Activated T-helper 17 cell treated with anti-CD3 and anti-CD28 coated beads, Interleukin-2, amount 50 U/mL, for 72 hours (primary cell): ENCODE measurements at places on chromosomes 5 and 9. TPM values are rescaled to one million over a fixed set of nuclear protein-coding genes. Genes with fewer than 3 reads are reported as not detected.

DNA sequence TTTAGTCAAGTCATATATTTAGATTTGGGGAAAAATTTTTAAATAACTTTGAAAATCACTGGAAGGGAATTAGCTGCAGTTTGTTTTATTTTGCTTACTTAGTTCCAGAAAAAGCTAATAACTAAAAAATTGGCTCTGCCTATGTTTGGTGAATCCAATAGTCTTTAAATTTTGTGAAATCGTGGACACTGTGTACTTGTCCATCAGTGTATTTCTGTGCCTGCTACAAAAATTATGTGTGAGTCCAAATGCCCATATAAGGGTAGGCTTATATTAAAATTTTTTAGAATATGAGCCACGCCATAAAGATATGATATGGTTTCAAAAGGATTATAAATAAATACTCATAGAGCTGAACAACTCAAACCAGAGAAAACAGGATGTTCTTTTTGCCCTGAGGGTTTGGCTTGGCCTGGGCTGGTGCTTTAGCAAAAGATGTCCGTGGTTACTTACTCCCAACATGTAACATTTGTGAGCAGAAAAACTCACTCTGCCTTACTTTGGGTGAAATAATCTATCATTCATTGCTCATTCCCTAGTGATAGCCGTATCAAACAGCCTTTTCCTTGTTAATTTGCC is 133.2 kb upstream of the PRLR start:
- peaks cover 12% of the 10 kb centered on the region for H3K27me3 ChIP-seq
- no peak overlapping the region for H3K4me3 ChIP-seq
- ATAC-seq: no peak

- H3K27me3 ChIP-seq: peaks cover 15% of the 10 kb centered on the region
- no peak overlapping the region for H3K4me3 ChIP-seq
- H3K36me3 ChIP-seq: no peaks in the 10 kb centered on the region
- no peaks in the 10 kb centered on the region for H3K4me1 ChIP-seq
- no peak overlapping the region for H3K27ac ChIP-seq
These were observed 197.0 kb downstream of the SYK start for GRCh38 chr9:90998573-90998972.

GRCh38 chr9:1490341-1491232 is 440.4 kb downstream of the DMRT2 start:
- H3K4me1 ChIP-seq: no peaks in the 10 kb centered on the region
- H3K36me3 ChIP-seq: no peaks in the 10 kb centered on the region
- no peak overlapping the region for H3K4me3 ChIP-seq
- no peaks in the 10 kb centered on the region for H3K27me3 ChIP-seq

DNA sequence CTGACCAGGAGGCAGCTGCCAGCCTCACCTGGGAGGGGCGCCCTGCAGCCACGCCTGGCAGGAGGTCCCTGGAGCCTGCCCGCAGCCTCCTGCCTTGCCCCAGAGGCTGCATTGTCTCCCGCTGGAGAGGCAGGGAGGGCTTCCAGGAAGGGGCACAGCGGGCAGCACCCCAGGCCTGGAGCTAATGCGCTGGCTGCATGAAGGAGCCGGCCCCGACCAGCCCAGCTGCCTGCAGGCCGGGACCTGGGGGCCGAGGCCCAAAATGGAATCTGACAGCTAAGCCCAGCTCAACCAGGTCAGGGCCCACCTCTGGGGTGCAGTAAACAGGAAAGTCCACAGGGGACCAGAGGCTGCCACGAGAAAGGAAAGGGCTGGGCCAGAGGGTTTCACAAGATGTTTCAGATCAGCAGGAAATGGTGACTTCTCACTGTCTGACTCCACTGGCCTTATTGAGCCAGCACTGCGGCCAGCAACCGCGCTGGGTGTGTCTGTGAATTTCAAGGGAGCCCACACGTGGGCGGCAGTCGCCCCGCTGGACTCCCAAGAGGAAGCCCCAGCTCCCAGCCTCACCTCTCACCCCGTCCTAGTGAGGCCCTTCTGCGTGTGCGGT is 18.6 kb upstream of the NOTCH1 start:
- H3K36me3 ChIP-seq: no peaks in the 10 kb centered on the region
- no peak overlapping the region for H3K27ac ChIP-seq
- H3K4me3 ChIP-seq: no peak overlapping the region
- H3K4me1 ChIP-seq: peaks cover 3% of the 10 kb centered on the region

DNA sequence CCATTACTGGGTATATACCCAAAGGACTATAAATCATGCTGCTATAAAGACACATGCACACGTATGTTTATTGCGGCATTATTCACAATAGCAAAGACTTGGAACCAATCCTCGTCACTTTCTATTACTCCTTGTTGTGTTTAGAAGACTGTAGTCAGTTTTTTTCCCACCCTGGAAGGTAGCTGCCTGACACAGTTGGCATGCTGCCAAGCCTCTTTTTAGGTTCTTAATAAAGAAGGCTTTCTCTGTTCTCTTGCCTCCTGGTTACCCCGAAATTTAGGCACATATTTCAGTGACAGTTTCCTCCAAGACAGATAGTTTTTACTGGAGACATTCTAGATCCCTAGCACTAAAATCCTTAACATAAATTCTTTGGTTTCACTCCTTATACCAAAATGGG is 205.4 kb upstream of the PCSK5 start:
- H3K4me1 ChIP-seq: no peaks in the 10 kb centered on the region
- H3K27ac ChIP-seq: no peak overlapping the region
- no peak for ATAC-seq
- H3K27me3 ChIP-seq: peaks cover 3% of the 10 kb centered on the region

GRCh38 chr5:44245935-44246334 is 143.3 kb downstream of the FGF10 start:
- H3K4me3 ChIP-seq: no peak overlapping the region
- H3K4me1 ChIP-seq: no peaks in the 10 kb centered on the region
- H3K27ac ChIP-seq: no peak overlapping the region
- no peaks in the 10 kb centered on the region for H3K27me3 ChIP-seq

- no peaks in the 10 kb centered on the region for H3K36me3 ChIP-seq
- no peak overlapping the region for H3K4me3 ChIP-seq
- ATAC-seq: no peak
- no peaks in the 10 kb centered on the region for H3K4me1 ChIP-seq
These were observed 145.3 kb upstream of the ADCY2 start for GRCh38 chr5:7250611-7251010.

GRCh38 chr9:89609426-89610006 is 4.7 kb downstream of the GADD45G start:
- H3K27me3 ChIP-seq: no peaks in the 10 kb centered on the region
- H3K36me3 ChIP-seq: peaks cover 26% of the 10 kb centered on the region
- no peak overlapping the region for H3K4me3 ChIP-seq
- no peak overlapping the region for H3K27ac ChIP-seq

- H3K4me3 ChIP-seq: no peak overlapping the region
- no peak overlapping the region for H3K27ac ChIP-seq
- no peaks in the 10 kb centered on the region for H3K27me3 ChIP-seq
These were observed 1176.9 kb upstream of the C9orf72 start for GRCh38 chr9:28750136-28750535.

DNA sequence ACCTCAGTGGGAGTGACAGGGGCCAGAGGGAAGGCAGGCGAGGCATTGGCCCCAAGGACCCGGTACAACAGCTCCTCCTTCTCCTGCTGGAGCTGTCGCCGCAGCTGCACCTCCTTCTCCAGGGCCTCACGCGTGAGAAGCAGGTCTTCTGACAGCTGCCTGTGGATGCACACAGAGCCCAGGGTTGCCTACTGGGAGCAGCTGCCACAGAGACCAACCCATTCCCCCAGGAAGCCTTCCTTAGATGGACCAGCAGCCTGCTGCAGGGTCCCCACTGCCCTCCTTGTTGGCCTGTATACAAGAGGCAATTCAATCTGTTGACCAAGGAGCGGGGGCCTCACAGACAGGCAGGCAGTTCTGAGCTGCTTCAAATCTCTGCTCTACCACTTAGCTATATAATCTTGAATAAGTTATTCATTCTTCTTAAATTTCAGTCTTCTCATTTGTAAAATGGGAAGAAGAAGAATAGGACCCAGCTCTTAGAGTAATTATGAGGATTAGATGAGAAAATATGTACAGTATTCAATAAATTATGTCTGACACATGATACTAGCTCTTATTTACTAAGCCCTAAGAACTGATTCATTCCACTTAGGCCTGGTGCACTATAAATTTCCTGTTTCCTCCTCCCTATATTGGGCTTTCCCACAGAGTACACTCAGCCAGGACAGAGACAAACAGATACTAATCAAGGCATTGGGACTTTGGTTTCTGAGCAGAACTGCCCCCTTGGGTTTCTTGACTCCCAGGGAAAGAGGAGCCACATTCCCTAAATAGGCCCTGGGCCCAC is 26.1 kb upstream of the ANXA6 start:
- ATAC-seq: no peak
- no peak overlapping the region for H3K27ac ChIP-seq
- peaks cover 4% of the 10 kb centered on the region for H3K4me1 ChIP-seq
- H3K27me3 ChIP-seq: no peaks in the 10 kb centered on the region
- no peak overlapping the region for H3K4me3 ChIP-seq
- H3K36me3 ChIP-seq: peaks cover 67% of the 10 kb centered on the region

GRCh38 chr5:131536211-131536826 is 98.7 kb downstream of the RAPGEF6 start:
- H3K36me3 ChIP-seq: peaks cover 50% of the 10 kb centered on the region
- peak overlapping the region; percentile 47 for H3K27ac ChIP-seq
- no peaks in the 10 kb centered on the region for H3K27me3 ChIP-seq
- peaks cover 63% of the 10 kb centered on the region for H3K4me1 ChIP-seq
- H3K4me3 ChIP-seq: peak overlapping the region; percentile 56

DNA sequence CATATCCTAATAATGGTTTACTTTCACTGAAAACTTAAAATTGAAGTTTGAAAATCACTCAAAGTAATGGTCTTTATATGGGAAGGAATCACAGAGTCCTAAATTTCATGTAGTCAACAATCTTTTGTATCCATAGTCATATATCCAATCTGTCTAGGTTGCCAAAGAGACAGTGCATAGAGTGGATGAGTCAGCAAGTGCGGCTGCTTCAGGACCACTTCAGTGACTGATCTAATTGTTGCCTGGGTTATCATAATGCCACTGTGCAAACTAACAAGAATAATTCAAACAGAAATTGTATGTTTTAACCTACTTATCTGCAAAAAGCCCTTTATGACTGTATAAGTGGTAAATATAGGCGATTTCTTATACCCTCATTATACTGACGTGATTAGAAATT is 211.3 kb upstream of the PRR16 start:
- no peaks in the 10 kb centered on the region for H3K4me1 ChIP-seq
- no peaks in the 10 kb centered on the region for H3K27me3 ChIP-seq
- no peaks in the 10 kb centered on the region for H3K36me3 ChIP-seq
- H3K27ac ChIP-seq: no peak overlapping the region
- no peak for ATAC-seq

- H3K4me3 ChIP-seq: no peak overlapping the region
- H3K4me1 ChIP-seq: no peaks in the 10 kb centered on the region
- H3K36me3 ChIP-seq: no peaks in the 10 kb centered on the region
- no peaks in the 10 kb centered on the region for H3K27me3 ChIP-seq
- no peak for ATAC-seq
- no peak overlapping the region for H3K27ac ChIP-seq
These were observed 73.5 kb downstream of the C9orf57 start for GRCh38 chr9:71986900-71987299.

DNA sequence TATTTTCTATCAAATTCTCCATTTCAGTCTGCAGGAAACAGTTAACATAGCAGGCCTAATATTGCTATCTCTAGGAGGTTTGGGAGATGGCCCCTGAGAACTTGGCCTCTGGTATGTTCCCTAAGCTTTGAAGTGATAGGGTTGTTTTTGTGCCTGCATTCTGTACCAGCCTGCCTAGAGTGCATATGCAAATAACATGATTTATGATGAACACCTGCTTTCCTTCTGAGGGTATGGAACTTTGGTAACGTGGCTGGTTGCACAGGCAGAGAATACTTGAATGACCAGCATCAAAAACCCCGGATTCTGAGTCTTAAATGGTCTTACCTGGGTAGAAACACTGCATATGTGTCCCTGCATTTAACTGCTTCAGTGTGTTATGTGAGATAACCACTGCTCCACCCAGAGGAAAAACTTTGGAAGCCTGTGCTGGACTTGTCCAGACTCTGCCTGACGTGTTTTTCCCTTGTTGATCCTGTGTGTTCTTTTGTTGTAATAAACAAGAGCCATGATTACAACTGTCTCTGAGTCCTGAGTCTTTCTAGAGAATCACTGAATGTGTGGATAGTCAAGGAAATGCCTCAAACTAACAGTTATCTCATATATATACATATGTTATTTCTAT is 111.3 kb upstream of the ABCA1 start:
- no peaks in the 10 kb centered on the region for H3K36me3 ChIP-seq
- H3K4me3 ChIP-seq: no peak overlapping the region
- no peak overlapping the region for H3K27ac ChIP-seq
- H3K4me1 ChIP-seq: no peaks in the 10 kb centered on the region

GRCh38 chr5:112205846-112206245 is 213.2 kb downstream of the EPB41L4A start:
- H3K4me3 ChIP-seq: no peak overlapping the region
- H3K27ac ChIP-seq: no peak overlapping the region
- H3K27me3 ChIP-seq: peaks cover 38% of the 10 kb centered on the region
- H3K4me1 ChIP-seq: no peaks in the 10 kb centered on the region
- H3K36me3 ChIP-seq: no peaks in the 10 kb centered on the region

DNA sequence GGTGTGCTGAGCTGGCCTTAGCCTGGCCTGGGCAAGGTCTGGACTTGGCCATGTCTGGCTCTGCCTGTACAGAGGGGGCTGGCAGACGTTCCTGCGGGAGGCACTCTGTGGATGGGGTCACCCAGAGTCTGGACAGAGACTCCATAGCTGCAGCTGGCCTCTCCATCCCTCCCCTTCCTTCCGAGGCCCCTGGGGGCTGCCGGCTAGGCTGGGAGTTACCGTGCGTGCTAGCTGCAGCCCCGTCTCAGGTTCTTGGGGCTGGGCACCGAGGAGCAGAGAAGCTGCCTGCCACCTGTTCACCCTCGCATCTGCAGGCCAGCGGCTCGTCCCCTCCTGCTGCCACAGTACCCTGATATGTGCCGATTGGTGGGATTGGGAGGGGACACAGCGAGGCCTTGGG is 63.4 kb downstream of the RXRA start:
- peaks cover 29% of the 10 kb centered on the region for H3K36me3 ChIP-seq
- no peak overlapping the region for H3K4me3 ChIP-seq
- ATAC-seq: no peak
- H3K27ac ChIP-seq: no peak overlapping the region
- no peaks in the 10 kb centered on the region for H3K27me3 ChIP-seq
- peaks cover 20% of the 10 kb centered on the region for H3K4me1 ChIP-seq

GRCh38 chr9:37983381-37984067 is 79.6 kb upstream of the SLC25A51 start:
- no peak for ATAC-seq
- no peak overlapping the region for H3K27ac ChIP-seq
- no peaks in the 10 kb centered on the region for H3K36me3 ChIP-seq
- no peaks in the 10 kb centered on the region for H3K4me1 ChIP-seq
- H3K27me3 ChIP-seq: peaks cover 3% of the 10 kb centered on the region

Gene PRRX2
- 0.32 TPM for total RNA-seq

Gene TLR4
- total RNA-seq: not detected

Gene SLC36A2
- total RNA-seq: not detected

Gene PTGES
- total RNA-seq: not detected

Gene ADAMTS6
- total RNA-seq: 1.4 TPM

Gene PCYOX1L
- total RNA-seq: 19.7 TPM

Gene MLANA
- not detected for total RNA-seq

Gene F12
- 3.7 TPM for total RNA-seq
